Activated CD4-positive, alpha-beta memory T cell treated with anti-CD3 and anti-CD28 coated beads for 36 hours (primary cell): ENCODE measurements at places on chromosomes 4 and X. TPM values are rescaled to one million over a fixed set of nuclear protein-coding genes. Genes with fewer than 3 reads are reported as not detected.

CXCL5 gene
- total RNA-seq, result not detected

SSX4B gene
- not detected for total RNA-seq

SSX2 gene
- total RNA-seq, result not detected

TLR3 gene
- 0.10 TPM for total RNA-seq

EXOC1L gene
- not detected for total RNA-seq

DNA sequence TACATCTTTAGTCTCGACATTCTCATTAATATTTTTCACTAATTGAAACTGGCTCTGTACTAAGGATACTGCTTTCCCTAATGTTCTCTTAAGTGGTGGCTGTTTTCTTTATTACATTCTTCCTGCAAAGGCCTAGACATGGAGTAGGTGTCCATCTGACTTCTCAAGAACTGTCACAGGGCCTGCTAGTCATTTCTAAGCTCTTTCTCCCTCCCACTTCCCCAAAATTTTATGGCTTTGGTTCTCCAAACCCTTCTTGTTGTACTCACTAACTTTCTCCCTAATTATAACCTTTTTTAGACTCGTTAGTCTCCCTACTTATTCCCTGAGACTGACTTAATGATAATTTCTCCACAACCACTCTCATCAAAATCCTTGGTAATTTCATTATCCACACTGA, 133.3 kb downstream of the SPOCK3 start:
- DNase-seq, result no peak

GRCh38 chr4:92100975-92101374, 202.8 kb upstream of the GRID2 start:
- no peak for DNase-seq

GRCh38 chrX:80335062-80335830, 85.0 kb upstream of the TENT5D start:
- DNase-seq, result peak; percentile 8

GRCh38 chr4:76155979-76156378, 7.8 kb upstream of the NUP54 start:
- no peak for DNase-seq

GRCh38 chr4:98838977-98839618, 89.8 kb downstream of the EIF4E start:
- no peak for DNase-seq

DNA sequence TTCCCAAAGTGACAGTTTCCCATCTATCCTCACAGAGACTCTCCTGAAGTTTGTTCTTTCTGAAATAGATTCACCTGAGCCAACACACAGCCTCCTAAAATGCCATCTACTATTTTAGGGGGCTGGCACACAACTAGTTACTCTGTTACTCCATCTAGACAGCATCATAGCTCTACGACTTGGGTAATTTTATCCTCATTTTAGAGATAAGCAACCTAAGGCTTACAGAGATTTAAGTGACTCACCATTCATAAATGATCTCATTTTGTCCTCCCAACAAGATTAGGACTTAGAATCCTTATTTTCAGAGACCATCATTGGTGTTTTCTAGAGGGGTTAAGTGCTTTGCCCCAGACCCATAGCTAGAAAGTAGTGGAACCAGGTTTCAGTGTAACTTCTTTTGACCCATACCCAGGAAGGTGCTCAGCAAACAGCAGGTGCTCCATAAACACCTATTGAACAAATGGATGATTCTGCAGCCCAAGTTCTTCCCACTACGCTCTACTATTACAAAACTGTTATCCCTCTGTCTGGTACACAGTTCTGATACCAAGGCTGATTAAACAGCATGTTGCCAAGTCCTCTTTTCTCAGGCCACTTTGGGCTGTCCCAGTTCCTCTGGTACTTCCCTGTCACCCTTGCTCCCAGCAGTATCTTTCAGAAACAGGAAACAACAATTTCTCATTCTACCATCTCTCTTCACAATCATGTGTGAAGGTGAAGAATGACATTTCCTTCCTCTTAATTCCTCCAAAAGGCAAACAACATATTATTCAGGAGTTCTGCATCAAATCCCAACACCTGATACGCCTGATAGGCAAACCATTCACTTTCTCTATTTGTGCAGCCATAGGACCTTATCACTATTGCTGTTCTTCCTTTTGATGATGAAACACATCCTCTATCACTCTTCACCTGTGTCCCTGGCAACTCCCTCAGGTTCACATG, 304.7 kb upstream of the TAPT1 start:
- DNase-seq, result no peak

- DNase-seq, result peak; percentile 55
These were observed 2.2 kb downstream of the ATP8A1 start for GRCh38 chr4:42654631-42655268.

DNA sequence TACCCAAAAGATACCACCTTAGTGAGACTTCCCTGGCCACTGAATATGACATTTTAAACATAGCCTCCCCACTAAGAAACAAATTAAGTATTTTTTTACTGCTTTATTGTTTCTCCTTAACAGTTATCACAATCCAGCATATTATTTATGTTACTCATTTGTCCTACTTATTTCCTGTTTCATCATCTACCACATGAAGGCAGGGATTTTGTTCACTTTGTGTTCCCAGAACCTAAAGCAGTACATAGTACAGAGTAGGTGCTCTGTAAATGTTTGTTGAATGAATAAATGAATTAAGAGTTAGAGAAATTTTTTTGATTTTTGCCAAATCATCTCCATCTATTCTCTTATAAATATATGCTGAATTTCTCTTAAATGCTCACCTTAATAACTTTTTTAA, 318.4 kb upstream of the GIMD1 start:
- DNase-seq, result no peak

DNA sequence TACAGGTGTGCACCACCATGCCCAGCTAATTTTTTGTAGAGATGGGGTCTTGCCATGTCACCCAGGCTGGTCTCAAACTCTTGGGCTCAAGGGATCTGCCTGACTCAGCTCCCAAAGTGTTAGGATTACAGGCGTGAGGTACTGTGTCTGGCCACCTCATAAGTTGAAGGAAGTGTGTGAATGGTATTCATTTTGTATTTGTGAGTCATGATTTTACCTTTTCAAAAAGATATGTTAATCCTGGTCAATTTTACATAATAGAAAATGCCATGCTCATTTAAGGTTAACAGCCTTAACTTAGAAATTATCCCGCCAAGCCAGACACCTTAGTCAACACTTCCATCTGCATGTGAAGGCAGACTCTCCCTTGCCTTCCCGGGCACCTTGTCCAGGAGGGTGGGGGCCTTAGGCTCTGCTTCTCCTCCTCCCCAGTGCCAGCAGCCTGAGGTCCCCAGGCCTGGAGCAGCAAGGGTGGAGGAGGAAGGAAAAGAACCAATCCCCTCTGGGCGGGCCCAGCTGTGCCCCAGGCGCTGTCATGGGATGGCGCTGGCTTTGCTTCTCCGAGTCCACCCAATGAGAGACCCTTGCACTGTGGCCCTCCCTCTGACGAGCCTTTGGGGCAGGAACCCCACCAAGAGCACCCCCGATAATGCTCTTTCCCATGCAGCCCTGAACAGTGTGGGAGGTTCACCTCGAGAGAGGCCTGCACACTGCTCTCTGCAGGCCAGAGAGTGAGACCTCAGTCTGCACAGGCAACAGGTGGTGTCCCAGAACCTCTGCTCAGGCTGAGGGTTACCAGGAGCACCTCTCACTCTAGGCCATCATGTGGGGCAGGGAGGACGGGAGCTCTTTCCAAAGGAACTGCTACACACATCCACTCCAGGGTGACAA, 37.3 kb downstream of the RNF212 start:
- DNase-seq, result no peak

- peak; percentile 21 for DNase-seq
These were observed 44.2 kb upstream of the RHOH start for GRCh38 chr4:40152637-40153036.
